Activated CD4-positive, alpha-beta T cell treated with anti-CD3 and anti-CD28 coated beads, Interleukin-2, amount 10 ng/mL, durations not matched to agents 24 days and 14 days (primary cell): ENCODE measurements at places on chromosomes 4 and X.

GRCh38 chrX:97308171-97308570 lies 424.5 kb downstream of the RPA4 start:
- no peak overlapping the region for H3K27ac ChIP-seq
- H3K36me3 ChIP-seq = peaks cover 2% of the 10 kb centered on the region
- H3K4me1 ChIP-seq = no peaks in the 10 kb centered on the region

- DNase-seq = no peak
- no peak overlapping the region for H3K4me3 ChIP-seq
- H3K36me3 ChIP-seq = no peaks in the 10 kb centered on the region
- no peak overlapping the region for H3K27ac ChIP-seq
- no peaks in the 10 kb centered on the region for H3K4me1 ChIP-seq
- no peaks in the 10 kb centered on the region for H3K27me3 ChIP-seq
These were observed 16.8 kb downstream of the OCRL start for GRCh38 chrX:129556806-129557315.

DNA sequence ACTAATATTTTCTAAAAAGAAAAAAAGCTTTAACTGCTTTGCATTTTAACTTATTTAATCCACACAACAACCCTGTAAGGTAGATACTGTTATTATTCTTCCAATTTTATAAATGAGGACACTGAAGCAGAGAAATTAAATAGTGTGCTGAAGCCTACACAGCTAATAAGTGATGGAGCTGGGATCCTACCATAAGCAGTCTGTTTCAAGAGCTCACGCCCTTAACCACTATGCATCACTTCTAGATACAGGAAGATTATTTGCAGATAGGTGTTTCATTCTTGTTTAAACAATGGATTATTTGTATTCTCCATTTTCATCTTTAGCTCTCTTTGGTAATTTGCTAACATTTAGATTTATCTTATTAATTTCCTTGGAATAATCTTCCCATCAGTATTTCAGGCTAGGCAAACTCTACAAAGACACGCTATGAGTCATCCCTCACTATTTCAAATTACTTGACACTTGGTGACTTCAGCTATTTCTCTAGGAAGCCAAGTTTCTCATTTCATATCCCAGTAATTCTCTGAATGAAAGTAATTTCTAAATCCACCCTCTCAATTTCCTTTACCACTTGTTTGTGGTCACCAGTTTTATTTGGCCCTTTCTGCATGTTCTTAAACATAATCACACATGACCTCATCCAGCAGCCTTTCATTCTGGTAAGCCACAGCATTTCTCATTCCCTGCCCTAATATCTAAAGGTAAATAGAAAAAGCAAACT lies 67.3 kb downstream of the ASB9 start:
- no peak overlapping the region for H3K4me3 ChIP-seq
- no peak overlapping the region for H3K27ac ChIP-seq
- peak; percentile 56 for DNase-seq
- H3K4me1 ChIP-seq = peaks cover 32% of the 10 kb centered on the region
- peaks cover 5% of the 10 kb centered on the region for H3K27me3 ChIP-seq

DNA sequence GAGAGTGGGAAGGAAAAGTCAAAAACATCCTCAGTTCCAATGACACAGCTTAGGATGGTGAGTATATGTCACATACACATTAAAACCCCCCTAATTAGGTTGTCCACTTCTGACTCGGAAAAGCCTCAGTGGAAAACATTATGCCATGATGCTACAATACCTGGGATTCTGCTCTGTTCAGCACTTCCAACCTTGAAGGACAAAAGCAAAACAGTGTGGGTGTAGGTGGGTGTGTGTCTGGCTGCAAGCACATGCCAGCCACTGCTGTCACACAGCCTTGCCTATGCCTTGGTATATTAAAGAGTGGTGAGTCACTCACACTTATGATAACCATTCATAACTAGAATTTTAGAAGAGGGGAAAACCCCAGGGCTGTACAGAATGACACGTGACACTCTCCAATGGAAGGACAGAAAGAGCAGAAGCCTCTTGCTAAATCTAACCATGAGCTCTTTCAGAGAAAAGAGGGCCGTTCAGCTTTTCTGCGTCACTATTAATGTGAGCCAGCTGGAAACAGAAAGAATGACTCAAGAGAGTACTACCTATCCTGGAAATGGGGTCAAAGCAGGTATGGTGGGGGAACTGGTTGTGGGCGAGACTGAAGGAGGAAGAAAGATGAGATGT lies 159.6 kb downstream of the TET2 start:
- H3K27ac ChIP-seq = peak overlapping the region; percentile 94
- DNase-seq = peak; percentile 83
- H3K36me3 ChIP-seq = peaks cover 11% of the 10 kb centered on the region
- no peaks in the 10 kb centered on the region for H3K27me3 ChIP-seq
- H3K4me3 ChIP-seq = peak overlapping the region; percentile 61

- no peaks in the 10 kb centered on the region for H3K27me3 ChIP-seq
- no peak overlapping the region for H3K27ac ChIP-seq
- H3K36me3 ChIP-seq = no peaks in the 10 kb centered on the region
- no peak overlapping the region for H3K4me3 ChIP-seq
These were observed 198.0 kb upstream of the MAMLD1 start for GRCh38 chrX:150164971-150165600.

DNA sequence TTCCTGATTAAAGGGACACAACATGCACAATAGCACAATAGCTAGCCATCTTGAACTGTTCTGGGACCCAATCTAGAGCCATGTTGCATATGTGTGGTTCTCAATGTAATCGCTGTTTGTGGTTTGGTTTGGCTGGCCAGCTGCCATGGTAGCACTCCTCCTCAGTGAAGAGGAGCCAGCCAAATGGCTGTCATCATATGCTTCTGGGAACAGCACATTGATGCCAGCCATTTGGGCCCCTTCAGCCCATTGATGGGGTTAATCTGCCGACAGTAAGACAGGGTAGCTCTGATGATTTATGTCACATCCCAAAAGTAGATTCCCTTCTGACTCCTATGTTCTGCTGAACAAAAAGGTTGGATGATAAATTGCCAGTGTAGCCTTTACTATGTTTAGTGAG lies 48.5 kb downstream of the AWAT2 start:
- no peak overlapping the region for H3K27ac ChIP-seq
- no peak overlapping the region for H3K4me3 ChIP-seq
- no peaks in the 10 kb centered on the region for H3K27me3 ChIP-seq
- no peaks in the 10 kb centered on the region for H3K36me3 ChIP-seq
- DNase-seq = no peak
- no peaks in the 10 kb centered on the region for H3K4me1 ChIP-seq

GRCh38 chr4:13032936-13033335 lies 451.2 kb downstream of the RAB28 start:
- no peaks in the 10 kb centered on the region for H3K4me1 ChIP-seq
- no peak overlapping the region for H3K4me3 ChIP-seq
- DNase-seq = no peak
- H3K27me3 ChIP-seq = no peaks in the 10 kb centered on the region
